Stomach (tissue), 19 donors: ENCODE measurements at places on chromosomes 6 and 20. TPM values are rescaled to one million over a fixed set of nuclear protein-coding genes. Genes with fewer than 3 reads are reported as not detected.

The HLA-G gene
- total RNA-seq = not detected

The BTN1A1 gene
- not detected for total RNA-seq

The EDN3 gene
- 2.3 TPM for total RNA-seq

The ZNF311 gene
- total RNA-seq = 6.7 TPM

The KIAA0408 gene
- 0.87 TPM for total RNA-seq

The PTCRA gene
- total RNA-seq = not detected

The CALHM4 gene
- total RNA-seq = not detected

The ERVFRD-1 gene
- total RNA-seq = 1.2 TPM

The TMEM74B gene
- not detected for total RNA-seq

The FAM162B gene
- total RNA-seq = not detected

The SNAI1 gene
- not detected for total RNA-seq

The SUMO4 gene
- 7.7 TPM for total RNA-seq

The SLC17A1 gene
- not detected for total RNA-seq

The MUC21 gene
- 4.9 TPM for total RNA-seq

The AKAP7 gene
- total RNA-seq = 59.5 TPM

The PDYN gene
- total RNA-seq = not detected

The PPP1R11 gene
- total RNA-seq = 141 TPM

The PHACTR3 gene
- total RNA-seq = not detected

The ABT1 gene
- not detected for total RNA-seq

The GMPR gene
- total RNA-seq = 32.7 TPM

The CDH22 gene
- total RNA-seq = 0.18 TPM

The LST1 gene
- 6.7 TPM for total RNA-seq

The POM121L2 gene
- not detected for total RNA-seq

The TP53TG5 gene
- total RNA-seq = not detected

The ARMC2 gene
- not detected for total RNA-seq

The BCAS1 gene
- total RNA-seq = 70.7 TPM

The HCRTR2 gene
- total RNA-seq = not detected

The OPRM1 gene
- not detected for total RNA-seq

The NMBR gene
- total RNA-seq = not detected

The CSNK2B gene
- 375 TPM for total RNA-seq

The RNF182 gene
- not detected for total RNA-seq

The PPP1R3G gene
- total RNA-seq = 1.3 TPM

The ENPP3 gene
- 13.0 TPM for total RNA-seq

The MUC22 gene
- not detected for total RNA-seq

The CASS4 gene
- total RNA-seq = 3.7 TPM

The RAET1L gene
- not detected for total RNA-seq

The ZNF334 gene
- 3.2 TPM for total RNA-seq

The ROMO1 gene
- total RNA-seq = 179 TPM

The SCGN gene
- total RNA-seq = 0.89 TPM

The HLA-DRB1 gene
- total RNA-seq = 47.1 TPM
